Stomach (tissue), 19 donors: ENCODE measurements at places on chromosomes 13 and 19.
A peak's percentile ranks its signal among the peaks of the same experiment; 100 is the strongest.

GRCh38 chr13:95456815-95457214 lies 95.7 kb upstream of the CLDN10 start:
- DNase-seq = no peak

GRCh38 chr19:56973713-56974555 lies 133.4 kb upstream of the PEG3 start:
- DNase-seq = no peak

- DNase-seq = no peak
These were observed 57.4 kb upstream of the RCBTB2 start for GRCh38 chr13:48590141-48590901.

DNA sequence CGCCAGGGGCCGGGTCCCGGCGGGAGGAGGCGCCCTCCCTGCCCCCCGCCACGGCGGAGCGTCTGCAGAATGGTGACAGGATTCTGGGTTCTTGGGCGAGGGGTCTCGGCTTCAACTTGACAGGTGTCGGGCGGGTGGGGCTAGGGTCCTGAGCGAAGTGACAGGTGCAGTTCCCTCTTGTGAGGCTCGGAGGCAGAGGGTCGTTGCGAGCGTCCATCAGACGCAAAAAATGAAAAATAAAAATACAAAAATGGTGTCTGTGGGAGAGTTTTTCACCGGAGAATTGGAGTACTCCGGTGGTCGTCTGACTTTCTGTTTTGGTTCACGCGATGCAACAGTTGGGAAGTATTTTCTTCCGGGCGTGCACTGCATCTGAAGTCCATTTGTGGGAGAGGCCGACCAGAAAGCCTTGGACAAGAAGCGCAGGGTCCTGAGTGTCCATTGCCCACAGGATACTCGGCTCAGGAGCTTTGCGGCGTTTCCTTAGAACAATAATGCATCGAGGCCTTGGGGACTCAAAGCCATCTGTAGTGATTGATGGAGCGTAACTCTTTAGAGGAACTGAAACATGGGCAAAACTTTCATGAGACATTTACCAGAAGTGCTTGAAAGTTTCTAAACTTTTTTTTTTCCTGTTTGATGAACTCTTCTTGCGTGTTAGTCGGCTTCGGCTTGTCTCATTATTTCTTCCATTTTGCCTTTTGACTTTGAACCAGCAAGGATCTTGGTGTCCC lies 759 bp downstream of the RB1 start:
- peak; percentile 34 for DNase-seq

- peak; percentile 63 for DNase-seq
These were observed 29.7 kb downstream of the NKPD1 start for GRCh38 chr19:45130888-45131615.

GRCh38 chr13:99218969-99219368 lies 18.3 kb downstream of the UBAC2 start:
- peak; percentile 58 for DNase-seq

DNA sequence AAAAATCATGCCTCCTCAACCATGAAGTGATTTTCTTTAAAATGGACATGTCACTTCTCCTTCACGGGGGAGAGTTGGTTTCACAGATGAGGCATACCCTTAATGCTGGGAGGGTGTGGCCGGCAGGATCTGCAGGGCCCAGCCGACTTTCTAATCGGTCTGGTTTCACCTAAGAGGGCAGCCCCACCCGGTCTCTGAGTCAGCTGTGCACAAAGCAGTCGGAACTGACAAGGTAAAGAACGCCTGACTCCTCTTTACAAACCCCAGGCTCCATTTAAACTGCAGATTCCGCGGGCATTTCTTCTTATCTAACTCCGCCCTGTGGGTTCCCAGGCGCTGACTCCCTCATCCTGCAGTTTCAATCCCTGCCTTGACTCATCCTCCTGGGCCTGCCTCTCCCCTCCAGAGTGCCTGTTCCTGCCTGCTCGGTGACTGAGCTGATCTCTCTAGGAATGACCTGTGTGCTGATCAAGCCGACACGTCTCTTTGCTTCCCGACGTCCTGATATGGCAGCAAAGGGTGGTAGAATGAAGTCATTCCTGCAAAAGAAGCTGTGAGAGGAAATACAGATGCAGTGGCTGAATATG lies 63.4 kb downstream of the EFNB2 start:
- peak; percentile 68 for DNase-seq

DNA sequence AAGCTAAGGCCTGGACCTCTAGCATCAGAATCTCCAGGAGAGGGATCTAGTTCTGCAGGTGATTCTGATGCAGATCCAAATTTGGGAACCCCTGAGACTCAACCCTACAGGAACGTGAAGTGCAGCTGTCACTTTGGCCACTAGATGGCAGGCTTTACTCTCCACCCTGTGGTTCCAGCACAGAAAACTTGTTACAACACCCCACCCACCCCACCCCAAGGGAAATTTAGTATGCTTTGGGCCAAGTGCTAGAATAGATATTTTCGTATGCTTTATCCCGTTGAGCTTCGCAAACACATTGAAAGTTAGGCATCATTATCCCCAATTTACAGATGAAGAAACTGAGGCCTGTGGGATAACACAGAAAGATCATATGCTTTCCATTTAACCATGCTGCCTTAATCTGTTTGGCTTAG lies 232.0 kb downstream of the B3GLCT start:
- DNase-seq = peak; percentile 51

GRCh38 chr19:12985049-12985776 lies 10.1 kb upstream of the NFIX start:
- peak; percentile 89 for DNase-seq

- no peak for DNase-seq
These were observed 563.5 kb upstream of the SLITRK1 start for GRCh38 chr13:84445776-84446175.

GRCh38 chr19:44596428-44597130 lies 16.8 kb upstream of the IGSF23 start:
- DNase-seq = peak; percentile 73

DNA sequence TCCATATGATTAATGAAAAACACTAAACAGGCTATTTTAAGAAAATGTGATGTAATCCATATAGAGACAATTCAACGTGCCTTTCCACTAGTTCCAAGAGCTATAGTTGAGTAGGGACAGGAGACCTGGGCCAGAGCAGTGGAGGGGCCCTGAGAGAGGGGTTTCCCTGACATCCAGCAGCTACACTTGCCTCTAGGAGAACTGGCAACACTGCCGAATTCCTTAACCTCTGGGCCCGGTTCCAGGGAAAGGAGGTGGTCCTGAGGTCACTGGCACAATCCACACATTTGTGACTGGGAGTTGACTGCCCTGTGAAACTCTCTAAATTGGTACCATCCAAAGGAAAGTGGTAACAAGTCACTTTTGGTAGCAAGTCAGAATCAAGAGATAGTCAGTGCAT lies 264.4 kb downstream of the DCLK1 start:
- DNase-seq = no peak

- no peak for DNase-seq
These were observed 20.5 kb upstream of the NEK3 start for GRCh38 chr13:52179925-52180324.

GRCh38 chr13:110347535-110348308 lies 40.6 kb downstream of the COL4A2 start:
- no peak for DNase-seq

GRCh38 chr13:33138441-33138840 lies 122.2 kb downstream of the KL start:
- DNase-seq = no peak

DNA sequence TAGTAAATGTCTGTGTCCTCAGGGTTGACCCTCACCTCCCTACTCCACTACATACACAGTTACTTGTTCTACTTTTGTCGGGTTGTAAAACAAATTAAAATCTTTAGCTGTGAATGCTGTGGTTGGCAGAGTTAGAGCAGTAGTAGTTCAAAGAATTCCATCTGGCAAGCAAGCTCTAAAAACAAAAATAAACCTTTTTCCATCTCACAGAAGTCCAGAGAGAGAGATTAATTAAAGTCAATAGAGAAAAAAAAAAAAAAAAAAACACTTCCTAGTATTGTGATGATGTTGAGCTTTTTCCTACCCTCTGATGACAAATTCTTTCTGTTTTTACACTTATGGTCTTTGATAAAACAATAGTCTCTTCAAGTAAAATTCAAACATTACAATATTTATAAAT lies 338.4 kb downstream of the PCDH17 start:
- peak; percentile 3 for DNase-seq

GRCh38 chr13:79655509-79655908 lies 174.6 kb downstream of the NDFIP2 start:
- DNase-seq = no peak

DNA sequence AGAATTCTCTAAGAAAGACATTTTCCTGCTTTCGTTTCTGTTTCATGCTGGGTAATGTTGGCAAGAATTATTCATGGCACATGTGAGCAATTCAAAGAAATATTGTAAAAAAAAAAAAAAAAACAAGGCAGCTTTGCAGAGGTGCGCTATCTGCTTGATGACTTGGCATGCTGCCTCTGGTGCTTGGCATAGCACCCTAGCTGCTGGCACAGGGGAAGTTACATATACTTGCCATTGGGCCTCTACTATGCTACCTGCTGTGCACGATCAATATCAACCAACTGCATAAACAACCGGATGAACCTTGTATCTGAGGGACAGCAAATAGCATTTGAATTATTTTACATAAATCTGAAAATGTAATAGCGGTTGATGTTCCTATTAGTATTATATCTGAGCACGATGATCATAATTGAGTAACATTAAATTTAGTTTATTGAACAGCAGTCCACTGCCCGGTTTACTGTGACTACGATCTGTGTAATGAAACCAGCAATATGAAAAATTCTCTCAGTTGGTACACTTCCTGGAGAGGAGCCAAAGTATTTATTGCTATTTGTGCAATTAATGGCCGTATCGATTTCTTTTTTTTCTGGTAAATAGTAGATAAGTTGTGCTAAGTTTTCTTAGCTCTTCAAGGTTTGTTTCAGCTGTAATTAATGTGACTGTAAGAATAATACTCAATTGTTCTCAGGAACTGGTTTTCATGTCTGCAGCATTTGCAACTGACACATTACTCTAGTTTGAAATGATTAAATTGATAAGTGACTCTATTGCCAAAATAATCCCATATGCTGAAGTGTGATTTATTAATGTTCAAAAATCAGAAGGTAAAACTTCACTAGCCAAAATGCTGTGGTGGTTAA lies 717.3 kb downstream of the DACH1 start:
- peak; percentile 59 for DNase-seq

GRCh38 chr19:51352783-51353360 lies 10.9 kb upstream of the VSIG10L start:
- no peak for DNase-seq

GRCh38 chr13:99751517-99752199 lies 219.9 kb downstream of the ZIC5 start:
- DNase-seq = no peak

DNA sequence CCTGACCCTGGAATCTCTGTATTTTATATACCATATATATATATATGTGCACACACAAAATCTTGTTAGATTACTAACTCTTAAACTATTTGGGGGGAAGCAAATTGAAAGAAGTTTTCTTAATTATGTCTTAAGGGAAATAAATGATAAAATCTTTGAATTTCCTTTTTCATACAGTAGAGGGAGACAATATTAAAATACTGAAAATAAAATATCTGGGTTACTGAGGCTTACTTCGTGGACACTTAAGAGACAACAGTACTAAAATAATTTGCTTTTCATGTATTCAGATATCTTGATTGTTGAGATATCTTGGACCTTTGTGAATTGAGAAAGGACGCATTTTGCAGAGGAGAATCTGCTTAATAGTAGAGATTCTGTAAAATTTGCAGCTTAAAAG lies 17.0 kb downstream of the SUGT1 start:
- DNase-seq = no peak

DNA sequence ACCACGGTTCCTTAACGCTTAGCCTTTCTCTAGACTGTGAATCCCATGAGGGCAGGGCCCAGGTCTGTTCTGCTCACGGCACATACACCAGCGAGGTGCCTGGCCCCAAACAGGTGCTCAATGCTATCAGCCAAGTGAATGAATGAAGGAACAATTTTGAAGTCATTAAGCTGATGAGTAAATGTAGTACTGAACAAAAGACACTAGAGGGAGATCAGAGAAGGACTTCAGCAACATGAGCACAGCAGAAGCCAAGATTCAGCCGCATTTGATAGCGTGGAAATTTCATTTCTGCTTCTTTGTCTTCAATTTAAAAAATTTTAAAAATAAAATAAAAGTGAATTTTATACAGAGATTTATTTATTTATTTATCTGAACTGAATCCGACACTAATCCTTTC lies 20.1 kb upstream of the MYO16 start:
- no peak for DNase-seq

GRCh38 chr13:28503182-28503967 lies 8.4 kb upstream of the FLT1 start:
- no peak for DNase-seq

DNA sequence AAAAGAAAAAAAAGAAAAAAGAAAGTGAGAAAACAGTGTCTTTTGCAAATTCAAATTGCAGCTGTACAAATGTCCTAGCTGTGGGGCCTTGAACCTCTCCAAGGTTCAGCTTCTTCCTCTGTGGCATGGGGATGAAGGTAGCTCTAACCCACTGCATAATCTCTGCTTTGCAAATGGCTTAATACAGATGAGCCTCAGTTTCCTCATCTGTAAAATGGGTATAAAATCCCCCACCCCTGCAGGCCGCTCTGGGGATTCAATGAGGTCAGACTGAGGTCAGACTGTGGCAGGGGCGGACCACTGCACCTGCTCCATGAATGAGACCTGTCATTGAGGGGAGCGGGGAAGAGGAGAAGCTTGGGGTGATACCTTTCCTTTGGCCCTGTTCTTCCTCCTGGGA lies 5.8 kb downstream of the DPF1 start:
- no peak for DNase-seq

- peak; percentile 43 for DNase-seq
These were observed 77.3 kb upstream of the GPR183 start for GRCh38 chr13:99384468-99384867.

GRCh38 chr13:41970918-41971317 lies 10.0 kb upstream of the VWA8 start:
- DNase-seq = no peak

DNA sequence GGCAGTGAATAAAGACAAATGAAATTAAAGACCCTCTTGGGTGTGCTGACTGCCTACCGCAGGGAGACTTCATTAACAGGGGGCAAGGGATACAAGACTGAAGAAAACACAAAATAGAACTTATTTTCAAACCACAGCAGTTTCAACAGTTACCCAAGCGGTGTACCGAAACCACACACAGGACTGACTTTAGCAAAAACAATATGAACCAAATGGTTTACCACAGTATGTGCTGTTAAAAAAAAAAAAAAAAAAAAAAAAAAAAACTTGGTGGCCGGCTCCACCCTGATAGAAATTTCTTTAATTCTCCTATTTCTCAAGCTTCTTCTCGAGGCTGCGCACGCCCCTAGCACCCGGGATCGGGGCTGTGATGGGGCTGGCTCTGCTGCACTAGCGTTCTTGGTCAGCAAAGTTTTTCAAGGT lies 42.6 kb downstream of the KLF2 start:
- no peak for DNase-seq
